AG09319 (cell line): ENCODE measurements at places on chromosomes 7 and 10.

DNA sequence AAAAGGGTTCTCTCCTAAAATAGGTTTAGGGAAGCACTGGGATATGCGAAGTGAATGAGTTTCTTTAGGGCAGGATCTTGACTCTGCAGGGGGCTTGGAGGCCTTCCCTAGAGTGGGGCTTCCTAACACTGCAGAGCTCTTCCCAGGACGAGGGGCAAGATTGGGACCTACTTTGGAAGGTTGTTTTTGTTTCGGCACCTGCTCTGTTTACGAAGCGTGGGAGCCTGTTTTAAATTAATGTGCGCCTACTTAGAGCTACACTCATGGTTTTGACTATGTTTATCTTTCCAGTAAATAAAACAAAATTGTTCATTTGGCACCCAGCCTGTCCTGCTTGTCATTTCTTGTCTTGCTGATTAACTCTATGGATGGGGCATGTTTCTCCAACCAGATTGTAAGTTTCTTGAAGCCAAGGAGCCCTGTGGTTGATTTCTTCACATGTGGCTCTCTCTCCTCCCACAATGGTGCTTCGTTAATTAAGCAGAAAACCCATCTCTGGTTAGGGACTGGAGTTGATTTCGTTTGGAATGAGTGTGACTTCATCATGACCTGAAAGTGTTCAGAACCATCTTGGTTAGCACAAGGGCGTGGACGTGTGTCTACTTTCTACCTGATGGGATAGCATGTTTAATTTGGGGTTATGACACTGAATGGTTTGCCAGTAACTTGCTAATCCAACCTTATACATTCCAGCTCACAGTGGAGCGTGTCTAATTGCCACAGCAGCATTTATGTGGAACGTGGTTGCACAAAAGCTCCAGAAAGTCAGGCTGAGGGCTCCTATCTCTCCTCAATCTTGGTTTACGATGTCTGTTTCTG is 98.1 kb downstream of the TCF7L2 start:
- peak; percentile 84 for DNase-seq

DNA sequence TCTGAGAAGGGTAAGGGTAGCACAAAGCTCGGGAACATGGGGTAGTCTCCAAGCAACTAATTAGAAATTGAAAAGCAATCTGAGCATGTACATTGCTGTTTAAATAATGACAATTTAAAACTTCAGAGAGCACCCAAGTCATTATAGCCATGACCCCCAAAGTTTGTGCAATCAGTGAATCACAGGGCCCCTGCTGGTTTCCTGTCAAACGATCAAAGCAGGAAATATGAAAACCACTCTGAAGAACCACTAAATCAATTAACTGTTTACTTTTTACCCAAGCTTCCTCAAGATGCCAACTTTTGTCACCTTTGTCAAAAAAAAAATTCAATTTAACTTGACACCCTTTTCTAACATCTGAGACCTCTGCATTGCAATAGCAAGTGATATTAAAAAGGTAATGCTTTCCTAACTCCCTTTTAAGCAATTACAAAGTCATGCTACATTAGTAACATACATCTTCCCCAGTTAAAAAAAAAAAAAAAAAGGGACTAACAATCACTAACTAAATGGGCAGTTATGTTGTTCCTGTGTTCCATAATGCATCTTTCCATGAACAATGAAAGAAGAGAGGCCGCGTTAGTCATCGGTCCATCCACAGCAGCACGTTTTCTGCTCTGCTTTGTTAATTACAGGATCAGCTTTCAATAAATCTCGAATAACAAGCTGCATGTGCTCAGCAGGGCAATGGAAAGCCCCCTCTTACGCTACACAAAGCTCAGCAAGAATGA is 80.6 kb downstream of the ETV1 start:
- no peak for DNase-seq

DNA sequence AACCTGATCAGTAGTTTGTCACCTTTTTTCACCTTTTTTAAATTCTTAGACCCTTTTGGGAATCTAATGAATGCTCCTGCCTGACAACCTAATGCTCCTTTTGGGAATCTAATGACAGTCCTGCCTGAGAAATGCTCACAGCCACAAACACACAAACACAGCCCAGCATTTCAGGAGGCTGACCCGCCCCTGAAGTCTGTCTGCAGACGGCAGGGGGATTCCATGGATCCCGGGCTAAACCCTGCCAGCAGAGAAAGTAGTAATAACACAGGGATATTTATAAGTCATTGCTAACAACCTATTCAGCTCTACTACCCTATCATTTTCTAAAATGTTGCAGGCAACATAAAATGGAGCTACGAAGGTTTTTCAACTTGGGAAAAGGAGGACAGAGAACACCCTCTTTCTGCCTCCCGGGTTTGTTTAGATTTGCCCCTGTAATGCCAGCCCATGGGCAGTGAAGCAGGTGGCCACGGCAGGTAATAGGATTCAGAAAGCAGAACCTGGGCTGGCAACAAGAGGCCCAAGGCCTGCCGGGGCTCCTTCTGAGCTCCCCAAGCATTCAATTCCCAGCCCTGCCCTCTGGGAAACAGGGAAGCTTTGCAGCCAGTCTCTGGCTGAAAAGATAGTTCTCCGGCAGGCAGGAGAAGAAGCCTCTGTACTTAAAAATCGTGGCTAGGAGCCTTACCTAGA is 65.2 kb downstream of the CREB3L2 start:
- no peak for DNase-seq

DNA sequence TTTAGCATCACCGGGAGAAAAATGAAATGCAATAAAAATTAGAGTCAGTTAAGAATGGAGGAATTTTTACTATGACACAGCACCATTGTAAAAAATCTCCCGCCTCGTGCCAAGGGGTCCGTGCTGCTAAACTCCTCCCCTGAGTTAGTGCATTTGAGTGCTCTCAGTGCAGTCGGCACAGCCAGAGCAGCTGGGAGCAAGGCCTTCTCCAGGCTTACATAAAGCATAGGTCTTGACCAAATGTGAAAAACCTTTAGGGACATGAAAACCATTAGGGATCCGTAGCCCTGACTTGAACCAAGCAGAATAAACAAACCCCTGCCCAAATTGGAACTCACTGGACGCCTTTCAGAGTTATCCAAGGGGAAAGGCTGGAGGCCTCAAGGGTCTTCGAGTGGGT is 152.6 kb downstream of the PLCE1 start:
- no peak for DNase-seq

DNA sequence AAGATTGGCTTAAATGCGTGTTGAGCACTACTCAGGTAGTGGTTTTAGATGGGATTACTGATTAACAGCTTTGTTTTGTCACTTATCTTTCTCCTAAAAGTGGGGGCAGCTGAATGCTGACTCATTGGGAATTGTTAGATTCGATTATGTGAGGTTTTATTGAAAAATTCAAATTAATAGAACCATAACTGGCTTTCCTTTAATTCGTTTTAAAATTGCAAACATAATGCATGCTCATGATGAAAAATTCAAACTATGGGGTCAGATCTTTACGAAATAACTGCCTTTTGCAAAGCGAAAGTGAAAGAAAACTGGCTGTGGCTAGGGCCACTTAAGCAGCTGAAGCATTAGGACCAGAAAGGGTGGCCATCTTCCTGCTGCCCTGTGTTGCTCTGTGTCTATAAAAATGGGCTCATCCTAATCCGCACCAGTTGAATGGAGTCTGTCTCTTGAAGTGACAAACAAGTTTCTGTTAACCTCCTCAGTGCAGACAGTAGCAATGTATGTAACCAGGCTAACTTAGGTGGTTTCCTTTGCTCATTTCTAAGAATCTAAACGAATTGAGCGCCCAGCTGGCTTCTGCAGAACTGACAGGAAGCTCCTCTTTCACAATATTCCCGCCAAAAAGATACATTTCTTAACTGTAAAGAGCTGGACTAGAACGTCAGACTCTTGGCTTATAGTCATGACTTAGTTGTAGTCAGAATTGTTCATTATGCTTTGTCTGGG is 27.8 kb downstream of the DENND10 start:
- DNase-seq: no peak

DNA sequence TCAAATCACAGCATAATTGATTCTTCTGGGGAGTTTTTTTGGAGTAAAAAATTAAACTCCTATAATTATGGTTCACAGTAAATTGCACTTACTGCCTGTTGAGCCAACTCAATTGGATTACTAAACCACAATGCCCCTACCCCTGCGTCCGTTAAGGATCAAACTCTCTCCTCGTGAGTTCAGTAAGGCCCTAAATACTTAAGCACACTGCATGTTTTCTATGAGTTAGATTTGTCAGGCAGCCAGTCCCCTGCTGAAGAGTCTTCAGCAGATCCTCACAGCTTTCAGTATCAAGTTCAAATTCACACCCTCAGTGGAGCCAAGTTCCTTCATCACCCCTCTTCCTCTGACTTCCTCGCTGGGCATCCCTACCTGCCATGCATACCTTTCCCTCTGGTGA is 275.0 kb upstream of the BMPER start:
- no peak for DNase-seq

DNA sequence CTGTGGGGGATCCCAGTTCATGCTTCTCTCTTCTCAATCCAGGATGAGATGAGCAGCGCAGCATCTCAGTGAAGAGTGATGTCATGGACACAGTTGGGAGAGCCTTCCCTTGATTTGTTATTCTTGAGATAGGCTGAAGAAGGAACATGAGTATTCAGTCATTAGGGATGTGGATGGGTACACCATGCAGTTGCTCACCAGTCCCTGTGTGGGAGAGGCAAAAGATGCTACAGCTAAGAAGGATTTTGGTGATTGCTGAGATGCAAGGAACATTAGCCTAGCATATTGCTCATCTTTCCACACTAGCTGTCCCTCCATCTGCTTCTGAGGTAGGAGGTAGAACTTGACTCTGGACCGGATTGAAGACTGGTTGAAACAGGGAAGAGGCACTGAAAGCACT is 179.6 kb downstream of the GALNT17 start:
- DNase-seq: no peak

- DNase-seq: no peak
These were observed 73.2 kb upstream of the PPP1R3C start for GRCh38 chr10:91705948-91706670.

GRCh38 chr10:48419714-48420113 is 113.2 kb downstream of the MAPK8 start:
- DNase-seq: no peak

GRCh38 chr10:101066146-101066895 is 4.5 kb downstream of the KAZALD1 start:
- no peak for DNase-seq

- DNase-seq: no peak
These were observed 53.7 kb downstream of the CTTNBP2 start for GRCh38 chr7:117819558-117819957.

- DNase-seq: peak; percentile 46
These were observed 108.3 kb upstream of the FEZF1 start for GRCh38 chr7:122412883-122413282.

DNA sequence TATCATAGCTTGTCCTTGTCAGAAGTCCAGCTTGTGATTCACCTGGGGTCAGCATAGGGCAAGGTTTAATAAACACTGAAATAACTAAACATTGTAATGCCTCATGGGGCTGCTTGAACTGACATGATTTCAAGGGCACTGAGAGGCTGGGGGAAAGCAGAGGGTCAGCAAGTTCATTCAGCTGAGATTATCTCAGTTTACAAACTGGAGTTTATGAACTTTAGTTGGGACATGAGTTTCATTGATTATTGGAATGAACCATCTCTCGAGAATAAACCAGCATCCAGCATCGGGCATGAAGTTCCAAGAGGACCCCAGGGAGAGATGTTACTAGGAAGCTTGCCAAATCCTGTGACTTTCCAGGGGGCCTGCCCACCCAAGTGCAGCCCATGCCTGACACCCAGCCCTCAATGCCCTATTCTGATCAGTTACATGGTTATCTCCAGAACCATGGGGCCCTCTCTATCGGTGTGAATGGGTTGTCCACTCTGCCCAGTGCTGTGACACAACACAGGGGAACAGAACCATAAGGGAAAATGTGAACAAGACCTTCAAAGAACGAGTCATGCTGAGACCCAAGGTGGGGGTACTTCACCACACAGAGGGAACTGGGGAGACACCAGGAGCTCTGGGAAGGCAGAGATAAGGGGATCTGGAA is 7.9 kb upstream of the CYP3A7 start:
- DNase-seq: no peak

DNA sequence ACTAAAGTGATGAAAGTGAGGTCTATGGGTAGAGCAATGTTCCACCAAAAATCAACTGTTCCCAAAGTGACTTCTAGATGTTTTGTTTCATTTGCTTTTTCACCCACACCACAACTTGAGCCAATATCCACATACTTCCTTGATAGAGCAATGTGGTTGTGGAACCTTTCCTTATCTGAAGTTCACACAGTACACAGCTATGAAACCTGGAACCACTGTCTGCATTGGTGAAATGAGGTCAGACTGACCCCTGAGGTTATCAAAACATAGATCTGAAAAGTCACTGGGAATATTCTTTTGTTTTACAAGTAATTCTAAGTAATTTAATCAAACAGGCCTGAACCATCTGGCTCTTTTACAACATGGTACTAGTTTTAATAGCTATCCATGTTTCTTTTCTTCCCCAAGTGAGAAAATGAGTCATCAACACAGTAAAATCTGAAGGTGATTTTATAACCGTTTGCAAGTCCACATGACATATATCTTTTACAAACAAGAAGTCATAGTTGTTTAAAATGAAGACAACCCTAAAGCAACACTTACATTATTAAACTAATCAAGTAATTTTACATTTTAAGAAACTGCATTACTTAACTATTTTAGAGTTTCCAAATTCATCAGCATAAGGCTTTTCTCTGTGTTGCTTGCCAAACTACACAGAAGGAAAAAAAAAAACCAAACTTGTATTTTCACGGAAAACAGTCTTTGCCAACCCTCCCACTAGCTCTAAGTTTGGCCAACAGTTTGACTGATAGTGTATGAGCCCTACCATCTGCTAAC is 80.3 kb downstream of the LRRC17 start:
- DNase-seq: peak; percentile 84

DNA sequence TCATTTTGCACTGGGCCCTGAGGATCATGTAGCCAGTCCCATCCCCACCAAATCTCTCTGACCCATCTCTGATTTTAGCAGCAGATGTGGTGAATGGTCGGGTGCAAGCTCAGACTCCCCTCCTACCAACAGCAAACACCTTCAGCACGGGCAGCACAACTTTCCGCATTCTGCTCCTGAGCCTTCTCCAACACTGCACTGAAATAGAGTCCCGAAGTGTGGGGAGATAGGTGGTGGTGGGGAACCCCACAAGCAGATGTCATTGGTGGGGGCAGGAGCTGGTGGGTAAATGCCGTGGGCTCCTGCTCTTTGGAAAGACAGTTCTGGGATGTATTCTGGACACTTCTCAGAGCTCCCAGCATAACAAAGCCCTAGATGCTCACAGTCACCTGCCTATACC is 9.6 kb upstream of the CTBP2 start:
- no peak for DNase-seq
